ENCODE measurements at places on chromosomes 7 and 10.

- no peak for DNase-seq
Measured at GRCh38 chr10:96188916-96189315, 58.8 kb downstream of the ZNF518A start.

GRCh38 chr10:11024596-11024995 lies 6.9 kb downstream of the CELF2 start:
- DNase-seq, result no peak

GRCh38 chr7:131692131-131692960 lies 135.9 kb upstream of the PODXL start:
- DNase-seq, result peak; percentile 65

- no peak for DNase-seq
Measured at GRCh38 chr10:45319702-45320101, 4.3 kb upstream of the OR13A1 start.

- no peak for DNase-seq
Measured at GRCh38 chr7:135932131-135932530, 45.0 kb downstream of the MTPN start.

GRCh38 chr10:30359373-30360206 lies 10.5 kb upstream of the MTPAP start:
- DNase-seq, result peak; percentile 67

GRCh38 chr10:48461623-48462481 lies 143.0 kb downstream of the ARHGAP22 start:
- peak; percentile 18 for DNase-seq

DNA sequence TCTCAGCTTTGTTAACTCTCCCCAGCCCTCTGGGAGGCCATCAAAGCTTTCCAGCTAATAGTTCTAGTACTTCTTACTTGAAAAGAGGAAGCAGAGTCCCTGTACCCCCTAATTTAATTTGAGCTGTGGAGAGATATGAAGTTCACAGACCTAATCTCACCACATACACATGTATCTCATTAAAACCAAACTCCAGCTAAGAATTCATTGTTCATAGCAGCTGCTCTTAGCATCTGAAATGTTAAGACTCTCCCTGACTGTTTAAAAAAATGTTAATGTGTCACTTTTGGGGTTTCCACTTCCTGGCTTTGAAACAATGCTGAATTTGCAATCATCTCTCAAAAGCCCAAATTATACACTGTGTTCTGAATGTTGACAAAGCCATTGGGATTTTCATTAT lies 16.2 kb upstream of the MRC1 start:
- DNase-seq, result no peak

DNA sequence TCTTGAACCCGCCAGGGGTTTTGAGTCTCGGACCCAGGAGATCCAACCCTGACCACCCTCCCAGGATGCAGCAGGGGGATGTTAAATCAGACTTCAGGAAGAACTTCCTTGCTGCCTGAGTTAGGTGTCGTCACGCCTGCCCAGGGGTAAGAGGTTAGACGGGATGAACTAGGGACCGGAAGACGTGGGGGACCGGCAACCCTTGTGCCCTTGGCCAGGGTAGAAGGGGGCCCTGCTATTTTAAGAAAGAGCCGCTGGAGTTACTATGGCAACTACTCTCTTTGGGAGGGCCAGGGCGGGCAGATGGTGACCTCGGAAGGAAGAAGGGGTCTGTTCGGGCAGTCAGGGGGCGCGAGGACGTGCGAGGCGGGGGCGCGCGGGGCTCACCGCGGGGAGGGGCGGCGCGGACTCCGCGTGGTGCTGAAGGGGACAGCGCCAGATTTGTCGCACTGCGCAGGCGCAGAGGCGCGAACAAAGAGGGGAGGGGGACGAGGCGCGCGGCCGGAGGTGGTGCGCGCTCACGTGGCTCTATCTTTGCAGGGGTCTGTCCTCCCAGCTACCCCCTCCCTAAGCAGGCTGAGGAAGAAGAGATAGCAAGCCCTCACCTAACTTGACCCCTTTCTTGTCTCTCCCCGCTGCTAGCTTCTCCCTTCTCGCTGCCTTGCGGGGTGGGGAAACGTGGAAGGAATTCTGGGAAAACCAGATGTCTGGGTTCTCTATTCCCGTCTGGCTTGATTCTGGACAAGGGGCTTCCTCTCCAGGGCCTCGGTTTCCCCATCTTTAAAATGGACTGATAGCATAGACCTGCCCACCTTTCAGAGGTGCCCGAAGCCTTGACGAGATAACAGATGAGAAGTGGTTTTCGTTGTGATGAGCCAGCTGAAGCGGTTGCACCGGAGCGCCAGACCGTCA lies 940 bp upstream of the PSD start:
- peak; percentile 80 for DNase-seq

DNA sequence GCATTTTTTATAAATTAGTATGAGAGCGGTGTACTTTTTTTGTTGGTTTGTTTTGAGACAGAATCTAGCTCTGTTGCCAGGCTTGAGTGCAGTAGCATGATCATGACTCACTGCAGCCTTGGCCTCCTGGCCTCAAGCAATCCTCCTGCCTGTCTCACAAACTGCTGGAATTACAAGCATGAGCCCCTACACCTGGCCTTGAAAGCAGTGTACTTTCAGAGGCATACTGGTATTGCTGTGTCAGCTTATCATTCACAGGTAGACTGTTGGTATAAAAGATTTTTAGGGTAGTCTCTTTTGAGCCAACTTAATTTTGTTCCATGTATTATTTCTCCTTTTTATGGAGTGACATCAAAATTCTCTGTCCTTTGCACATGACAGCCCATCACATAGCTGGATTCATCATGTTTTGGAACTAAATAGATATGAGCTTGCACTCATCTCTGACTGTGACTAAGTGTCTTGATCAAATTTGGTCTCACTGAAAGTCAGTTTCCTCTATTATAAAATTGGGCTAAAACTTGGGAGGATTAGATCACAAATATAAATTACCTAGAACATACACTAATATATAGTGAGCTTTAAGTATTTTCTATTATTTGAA lies 12.4 kb downstream of the GNAT3 start:
- no peak for DNase-seq

GRCh38 chr10:62907470-62908212 lies 91.5 kb upstream of the EGR2 start:
- no peak for DNase-seq

All from activated CD4-positive, CD25-positive, alpha-beta regulatory T cell treated with anti-CD3 and anti-CD28 coated beads, Interleukin-2, amount 50 U/mL, for 72 hours (primary cell).